ENCODE measurements at places on chromosomes 1 and 21. TPM values are rescaled to one million over a fixed set of nuclear protein-coding genes. Genes with fewer than 3 reads are reported as not detected.

Gene ICOSLG
- 10.5 TPM for polyA plus RNA-seq

Gene KCNQ4
- polyA plus RNA-seq = 24.1 TPM

Gene DMRTA2
- 0.07 TPM for polyA plus RNA-seq

Gene TARBP1
- polyA plus RNA-seq = 26.1 TPM

Gene C1orf116
- polyA plus RNA-seq = 0.40 TPM

Gene RUNX3
- 0.99 TPM for polyA plus RNA-seq

DNA sequence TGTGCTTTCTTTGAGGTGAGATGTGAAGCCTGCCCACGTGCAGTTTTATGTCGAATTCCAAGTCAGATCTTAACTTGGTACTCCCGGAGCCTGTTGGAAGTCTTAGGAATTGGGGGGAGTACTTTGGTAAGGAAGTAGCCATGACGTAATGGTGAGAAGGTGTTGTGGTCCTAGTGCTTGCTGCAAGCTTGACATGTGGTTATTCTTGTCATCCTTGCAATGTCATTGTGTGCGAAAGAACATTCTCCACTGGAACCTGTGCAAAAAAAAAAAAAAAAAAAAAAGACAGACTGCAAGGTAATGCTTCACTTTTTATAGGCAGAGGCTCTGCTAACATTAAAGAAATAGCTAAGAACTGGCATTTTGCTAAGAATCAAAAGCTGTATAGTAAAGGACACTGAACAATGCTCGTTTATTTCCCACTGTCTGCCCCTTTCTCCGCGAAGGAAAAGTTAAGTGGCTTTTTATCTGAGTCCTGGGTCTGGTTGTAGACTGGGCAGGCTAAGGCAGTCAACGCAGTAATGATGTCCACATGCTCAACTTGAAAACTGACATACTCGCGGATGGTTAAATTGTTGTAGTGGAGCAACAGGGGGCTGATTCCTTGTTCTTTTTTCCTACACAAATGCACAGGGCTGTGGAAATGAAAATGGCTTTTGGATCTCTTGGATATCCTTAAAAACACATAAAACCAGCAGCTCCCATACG lies 2.1 kb downstream of the KAZN start:
- DNase-seq = peak; percentile 52

DNA sequence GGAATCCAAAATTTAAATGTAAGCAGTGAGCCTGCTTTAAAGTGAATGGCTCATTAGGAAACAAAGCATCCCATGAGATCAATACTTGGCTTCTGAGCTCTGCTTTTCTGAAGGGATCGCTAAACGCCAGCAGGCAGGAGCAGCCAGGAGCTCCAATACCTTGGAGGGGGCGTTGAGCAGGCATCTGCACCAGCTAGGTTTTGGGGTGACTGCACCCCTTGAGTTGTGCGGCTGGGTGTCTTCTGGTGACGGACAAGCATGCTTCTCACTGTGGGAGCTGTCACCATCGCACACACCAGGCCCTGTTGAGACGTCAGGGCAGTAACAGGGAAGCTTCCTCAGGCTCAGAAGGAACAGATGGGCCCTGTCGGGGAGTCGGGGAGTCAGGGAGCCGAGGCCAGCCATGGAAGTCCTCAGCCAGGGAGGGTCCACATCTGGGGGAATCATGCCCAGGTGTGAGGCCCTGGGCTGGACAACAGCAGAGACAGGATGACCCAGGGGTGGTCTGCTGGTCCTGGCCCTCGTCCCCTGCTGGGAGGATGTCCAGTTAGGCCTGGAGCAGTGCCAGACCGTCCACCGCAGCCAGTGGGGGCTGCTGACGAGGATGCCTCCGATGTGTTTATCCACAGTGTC lies 57.9 kb upstream of the ADARB1 start:
- peak; percentile 70 for DNase-seq

DNA sequence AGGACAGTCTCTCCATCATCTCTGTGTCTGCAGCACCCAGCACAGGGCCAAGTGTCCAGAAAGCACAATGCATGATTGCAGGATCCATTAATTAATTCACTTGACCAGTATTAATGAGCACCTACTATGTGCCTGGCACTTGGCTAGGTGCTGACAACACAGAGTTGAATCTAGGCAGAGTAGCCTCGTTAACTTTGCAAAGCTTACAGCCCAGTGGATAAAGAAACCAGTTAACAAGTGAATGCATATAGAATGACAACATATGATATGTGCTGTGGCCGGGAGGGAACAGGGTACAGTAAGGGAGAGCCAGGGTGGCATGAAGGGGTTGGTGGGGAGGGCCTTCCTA lies 10.9 kb downstream of the SLC1A7 start:
- DNase-seq = no peak

GRCh38 chr1:100893718-100894117 lies 924 bp downstream of the EXTL2 start:
- DNase-seq = peak; percentile 6

DNA sequence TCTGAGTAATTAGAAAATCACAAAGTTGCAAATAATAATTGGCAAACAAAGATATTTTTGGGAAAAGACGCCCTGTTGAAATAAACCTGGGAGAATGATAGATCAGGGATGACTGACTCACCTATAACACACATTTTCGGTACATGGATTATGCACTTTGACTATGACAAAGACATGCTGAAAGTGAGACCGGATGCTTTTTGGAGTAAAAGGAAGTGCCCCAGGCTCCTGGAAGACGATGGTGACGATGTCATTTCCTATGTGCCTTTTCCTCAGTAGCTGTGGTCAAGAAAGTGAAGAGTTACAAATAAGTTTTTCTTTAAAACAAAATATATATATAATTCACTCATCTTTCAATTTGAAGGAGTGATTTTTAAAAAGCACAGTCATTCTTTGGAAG lies 158.7 kb downstream of the SIPA1L2 start:
- DNase-seq = no peak

DNA sequence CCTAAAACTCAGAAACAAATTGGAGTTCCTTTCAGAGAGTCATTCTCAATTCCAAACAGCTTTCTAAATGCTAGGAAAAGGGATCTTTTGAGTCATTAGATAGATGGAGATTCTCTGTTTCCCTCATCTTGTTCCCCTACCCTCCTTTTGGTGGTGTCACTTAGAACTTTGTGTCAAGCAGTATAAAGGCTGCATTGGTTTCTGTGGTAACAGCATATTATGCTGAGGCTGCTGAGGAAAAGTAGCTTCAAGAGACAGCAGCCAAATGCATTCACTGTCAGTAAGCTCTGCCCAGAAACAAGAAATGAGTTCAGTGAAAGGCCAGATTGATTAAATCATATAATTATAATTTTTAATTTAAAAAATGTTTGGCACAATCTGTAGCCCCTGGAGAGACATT lies 144.1 kb downstream of the LRRC40 start:
- peak; percentile 80 for DNase-seq

DNA sequence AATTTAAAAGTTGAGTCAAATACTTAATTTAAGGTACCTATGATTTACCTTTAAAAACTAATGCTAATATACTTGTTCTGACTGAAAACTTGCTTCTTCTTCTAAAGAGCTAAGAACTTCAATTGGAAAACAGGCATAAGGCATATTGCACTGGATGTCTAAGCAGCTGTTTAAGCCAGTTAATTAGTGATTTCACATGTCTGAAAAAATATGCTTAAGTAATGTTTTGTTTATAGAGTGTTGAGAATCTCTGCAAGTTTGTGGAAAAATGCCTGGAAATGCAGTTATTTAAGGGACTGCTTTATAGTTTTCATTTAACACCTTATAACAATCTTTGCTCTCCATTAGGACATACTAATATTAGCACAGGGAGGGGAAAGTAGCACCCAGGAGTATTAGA lies 28.2 kb downstream of the UBE2U start:
- no peak for DNase-seq

DNA sequence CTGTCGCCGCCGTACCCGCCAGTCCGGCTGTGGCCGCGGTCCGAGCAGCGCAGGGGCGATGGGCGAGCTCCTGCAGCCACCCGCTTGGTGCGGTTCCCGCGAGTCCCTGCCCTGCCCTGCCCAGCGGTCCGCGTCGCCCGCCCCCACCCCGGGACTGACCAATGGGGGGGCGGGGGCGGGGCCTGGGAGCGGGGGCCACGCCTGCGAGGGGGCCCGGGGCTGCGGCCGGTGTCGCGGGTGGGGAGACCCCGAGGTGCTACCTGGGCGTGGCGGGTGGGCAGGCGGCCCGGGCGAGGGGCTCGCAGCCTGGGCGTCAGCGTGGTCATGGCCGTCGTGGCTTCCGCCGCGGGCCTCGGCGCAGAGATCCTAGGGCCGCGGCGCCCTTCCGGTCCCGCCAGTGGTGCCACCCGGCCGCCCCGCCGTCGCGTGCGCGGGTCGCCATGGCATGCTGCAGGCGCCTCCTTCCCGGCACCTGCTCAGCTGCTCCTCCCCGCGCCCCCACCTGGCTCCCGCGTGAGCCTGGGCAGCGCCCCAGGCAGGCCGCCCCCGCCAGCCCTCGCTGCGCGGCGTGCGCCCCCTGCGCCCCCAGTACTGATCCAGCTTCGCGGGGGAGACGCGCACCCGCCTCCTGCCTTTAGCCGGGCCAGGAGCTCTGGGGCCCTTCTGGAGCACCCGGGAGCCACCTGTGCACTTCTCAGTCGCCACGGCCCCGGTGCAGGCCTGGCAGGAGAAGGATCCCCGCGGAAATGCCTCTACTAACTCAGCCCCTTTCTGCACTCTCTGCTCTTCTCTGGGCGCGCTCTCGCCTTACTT lies at the start of gene BMP8B:
TSS of gene BMP8B (minus strand) at position 108 of the 813 bp plus-strand sequence. CDS start 380 bp downstream, outside the sequence.
- DNase-seq = peak; percentile 47

GRCh38 chr1:15151871-15152270 lies 1.7 kb upstream of the TMEM51 start:
- DNase-seq = no peak

DNA sequence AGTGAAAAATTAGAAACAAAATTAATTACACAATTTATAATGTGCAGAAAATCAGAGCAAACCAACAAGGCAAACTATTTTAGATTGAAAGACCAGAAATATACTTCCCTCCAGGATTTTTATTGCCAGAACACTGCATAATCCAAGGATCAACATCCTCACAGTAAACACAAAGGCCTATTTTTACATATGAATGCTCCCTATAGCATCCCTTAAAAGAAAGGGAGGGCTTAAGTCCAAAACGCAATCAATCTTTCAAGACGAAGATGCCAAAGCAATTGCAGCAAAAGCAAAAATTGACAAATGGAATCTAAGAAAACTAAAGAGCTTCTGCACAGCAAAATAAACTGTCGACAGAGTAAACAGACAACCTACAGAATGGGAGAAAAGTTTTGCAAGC lies 18.6 kb upstream of the CHIA start:
- no peak for DNase-seq

- DNase-seq = no peak
Observed at GRCh38 chr1:205587581-205587980, 44.2 kb downstream of the ELK4 start.

GRCh38 chr1:239507826-239508225 lies 121.5 kb downstream of the CHRM3 start:
- no peak for DNase-seq

DNA sequence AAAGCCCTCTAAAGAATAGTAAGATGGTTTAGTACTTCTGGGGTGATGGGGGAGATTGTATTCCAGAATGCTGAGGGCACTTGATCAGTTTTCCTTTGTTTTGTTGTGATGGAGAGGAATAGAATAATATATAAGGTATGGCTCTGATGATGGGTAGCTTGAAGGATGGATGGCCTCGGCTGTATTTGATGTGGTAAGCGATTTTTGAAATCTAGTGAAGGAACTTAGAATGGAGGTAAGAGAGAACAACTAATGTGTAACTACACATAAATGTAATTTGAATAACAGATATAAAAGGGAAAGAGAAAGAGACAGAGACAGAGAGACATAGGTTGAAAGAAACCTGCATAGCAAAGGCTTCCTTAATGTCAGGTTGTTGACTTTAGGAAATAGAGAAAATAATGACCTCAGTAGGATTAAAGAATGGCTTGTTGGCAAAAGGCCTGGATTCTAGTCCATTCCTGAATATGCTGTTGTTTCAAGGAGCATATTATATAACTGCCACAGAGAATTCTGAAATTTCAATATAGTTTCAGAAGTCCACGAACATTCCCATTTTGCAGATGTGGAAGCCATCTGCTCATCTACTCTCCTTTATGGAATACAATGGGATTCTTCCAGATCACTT lies 58.7 kb downstream of the NIBAN1 start:
- DNase-seq = peak; percentile 64

- DNase-seq = no peak
Observed at GRCh38 chr1:93155335-93155734, 24.9 kb downstream of the TMED5 start.
